ENCODE measurements at places on chromosomes 7 and 10.
A peak's percentile ranks its signal among the peaks of the same experiment; 100 is the strongest.

GRCh38 chr10:124577651-124578050 is 116.0 kb downstream of the LHPP start:
- H3K4me3 ChIP-seq: no peak overlapping the region
- H3K27ac ChIP-seq: no peak overlapping the region
- no peaks in the 10 kb centered on the region for H3K36me3 ChIP-seq
- H3K4me1 ChIP-seq: peaks cover 10% of the 10 kb centered on the region
- DNase-seq: no peak

- DNase-seq: peak; percentile 84
- no peak overlapping the region for H3K4me3 ChIP-seq
- H3K36me3 ChIP-seq: no peaks in the 10 kb centered on the region
- no peak overlapping the region for H3K27ac ChIP-seq
- H3K4me1 ChIP-seq: no peaks in the 10 kb centered on the region
These were observed 10.2 kb downstream of the PLEKHA8 start for GRCh38 chr7:30038196-30038980.

GRCh38 chr7:104982308-104983075 is 31.5 kb upstream of the KMT2E start:
- peaks cover 3% of the 10 kb centered on the region for H3K36me3 ChIP-seq
- peak overlapping the region; percentile 54 for H3K4me3 ChIP-seq
- peaks cover 30% of the 10 kb centered on the region for H3K4me1 ChIP-seq
- DNase-seq: peak; percentile 56
- no peaks in the 10 kb centered on the region for H3K27me3 ChIP-seq
- peak overlapping the region; percentile 96 for H3K27ac ChIP-seq

DNA sequence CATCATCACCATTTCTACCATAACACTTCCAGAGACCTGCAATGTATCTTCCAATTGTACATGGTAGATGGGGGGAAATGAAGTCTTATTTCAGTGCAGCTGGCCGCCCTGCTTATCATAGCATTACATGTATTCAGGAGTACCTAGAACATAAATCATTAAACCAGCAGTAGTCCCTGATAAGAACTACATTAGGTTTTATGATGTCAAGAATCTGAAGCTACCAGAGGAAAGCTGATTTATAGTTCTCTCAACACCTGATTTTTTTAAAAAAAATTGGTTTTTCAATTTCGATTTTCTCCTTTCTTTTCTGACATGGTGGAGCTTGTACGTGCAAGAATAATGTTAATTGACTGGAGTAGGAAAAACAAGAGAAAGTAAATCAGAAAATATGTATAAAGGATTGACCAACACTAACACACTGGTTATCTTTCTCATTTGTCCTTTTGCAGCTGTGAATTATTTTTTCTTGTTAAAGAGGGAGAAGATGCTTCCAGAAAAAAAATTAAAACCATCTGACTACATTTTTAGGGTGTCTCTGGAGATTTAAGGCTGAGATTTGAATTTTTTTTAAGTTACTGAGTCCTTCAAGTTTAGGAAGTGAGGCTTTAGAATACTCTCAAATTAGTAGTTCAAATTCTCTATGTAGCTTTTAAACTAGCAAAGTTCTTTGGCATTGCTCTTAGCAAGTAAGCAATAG is 59.1 kb downstream of the CSTF2T start:
- peak; percentile 89 for DNase-seq
- no peak overlapping the region for H3K4me3 ChIP-seq
- H3K36me3 ChIP-seq: no peaks in the 10 kb centered on the region
- H3K4me1 ChIP-seq: no peaks in the 10 kb centered on the region
